ENCODE measurements at places on chromosomes 1 and 21. TPM values are rescaled to one million over a fixed set of nuclear protein-coding genes. Genes with fewer than 3 reads are reported as not detected.

GRCh38 chr1:230540421-230541155 is 101.7 kb upstream of the COG2 start:
- no peak for DNase-seq

Gene CD1B
- total RNA-seq = not detected

Gene VASH2
- 0.39 TPM for total RNA-seq

Gene TCHH
- under 0.01 TPM for total RNA-seq

- DNase-seq = no peak
These were observed 11.2 kb upstream of the CLDN8 start for GRCh38 chr21:30227128-30227527.

All from tibial nerve (tissue), 4 donors.